ENCODE measurements at places on chromosomes 16 and 17.

GRCh38 chr16:26772503-26772902, 294.2 kb upstream of the C16orf82 start:
- DNase-seq = no peak

- DNase-seq = no peak
Measured at GRCh38 chr17:42182927-42183734, 2.1 kb downstream of the HCRT start.

GRCh38 chr17:36000732-36001109, 632 bp downstream of the CCL15 start:
- DNase-seq = no peak

DNA sequence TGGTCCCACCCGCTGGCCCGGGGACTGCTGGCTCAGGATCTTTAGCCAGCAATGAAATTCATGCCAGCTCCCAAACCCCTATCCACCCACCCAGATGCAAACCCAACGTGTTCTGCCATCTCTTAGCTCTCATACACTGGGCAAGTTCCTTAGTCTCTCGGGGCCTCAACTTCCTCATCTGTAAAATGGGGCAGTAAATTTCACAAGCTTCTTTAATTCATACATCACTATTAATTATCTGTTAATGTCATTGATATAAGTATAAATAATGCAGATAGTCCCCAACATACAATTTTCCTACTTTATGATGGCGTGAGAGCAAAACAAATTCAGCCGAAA, 398.7 kb downstream of the SOX9 start:
- DNase-seq = no peak

DNA sequence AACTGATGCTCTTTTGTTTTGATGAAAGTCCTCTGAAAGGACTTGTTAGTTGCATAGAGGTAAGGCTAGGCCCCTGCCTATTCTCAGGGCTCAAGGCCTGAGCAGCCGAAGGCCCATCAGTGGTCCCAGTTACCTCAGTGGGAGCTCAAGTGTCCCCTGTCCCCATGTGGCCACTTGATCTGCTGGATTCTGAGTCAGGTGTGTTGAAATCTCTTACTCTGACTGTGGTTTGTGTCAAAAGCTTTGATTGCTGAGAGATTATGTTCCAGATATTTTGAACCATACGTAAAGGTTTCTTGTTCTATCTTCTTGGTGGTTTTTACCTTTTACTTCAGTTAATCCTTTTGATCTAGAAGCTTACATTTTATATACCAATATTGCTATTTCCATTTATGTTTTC, 191.7 kb downstream of the LGALS9B start:
- DNase-seq = no peak

DNA sequence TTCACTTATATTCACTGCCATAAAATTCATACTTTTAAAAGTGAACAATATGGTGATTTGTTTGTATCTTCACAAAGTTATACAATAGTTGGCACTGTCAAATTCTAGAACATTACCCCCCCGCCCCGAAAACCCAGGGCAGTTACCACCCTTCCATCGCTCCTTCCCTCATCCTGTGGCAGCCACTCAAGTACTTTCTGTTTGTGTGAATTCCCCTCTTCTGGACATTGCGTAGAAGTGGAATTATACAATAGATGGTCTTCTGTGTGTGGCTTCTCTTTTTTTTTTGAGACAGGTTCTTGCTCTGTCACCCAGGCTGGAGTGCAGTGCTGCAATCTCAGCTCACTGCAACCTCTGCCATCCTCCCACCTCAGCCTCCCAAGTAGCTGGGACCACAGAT, 58.6 kb downstream of the SPECC1 start:
- DNase-seq = no peak

DNA sequence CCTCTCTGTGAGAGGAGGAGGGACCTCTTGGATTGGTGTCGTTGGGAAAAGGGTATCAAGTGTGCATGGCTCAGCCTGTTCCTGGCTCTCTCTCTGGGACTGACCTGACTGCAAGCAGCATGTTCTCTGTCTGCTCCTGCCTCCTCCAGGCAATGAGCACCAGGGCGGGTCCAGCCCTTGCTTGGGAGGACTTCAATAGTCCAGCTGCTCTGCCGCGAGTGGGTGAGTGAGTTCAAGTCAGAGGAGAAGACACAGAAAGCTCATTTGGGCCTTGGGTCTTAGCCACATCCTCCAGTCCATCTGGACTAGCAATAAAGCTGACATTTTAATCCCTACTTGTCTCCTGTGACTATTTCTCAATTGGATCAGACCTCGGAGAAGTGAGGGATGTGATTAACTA, 25.2 kb upstream of the TNS4 start:
- DNase-seq = no peak

- no peak for DNase-seq
Measured at GRCh38 chr17:19766016-19766415, 17.9 kb upstream of the ALDH3A1 start.

DNA sequence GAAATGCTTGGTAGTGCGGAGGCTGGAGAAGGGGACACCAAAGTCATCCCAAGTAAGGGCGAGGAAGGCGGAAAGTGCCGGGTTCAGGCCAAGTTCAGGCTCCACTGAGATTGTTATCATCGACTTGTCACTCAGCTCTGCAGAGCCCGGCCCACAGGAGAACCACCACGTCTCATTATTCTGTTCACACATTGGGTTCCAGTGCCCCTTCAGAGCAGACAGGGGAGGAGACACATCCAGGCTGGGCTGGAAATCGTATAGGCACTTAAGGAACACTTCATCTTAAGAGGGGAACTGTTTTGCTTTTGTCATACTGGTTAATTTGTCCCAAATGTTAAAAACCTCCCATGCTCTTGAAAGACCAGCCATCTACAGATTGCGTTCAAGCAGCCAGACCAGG, 118.3 kb upstream of the ADAMTS18 start:
- no peak for DNase-seq

GRCh38 chr17:8455665-8456209, 20.1 kb downstream of the NDEL1 start:
- no peak for DNase-seq

- no peak for DNase-seq
Measured at GRCh38 chr16:69083306-69083941, 22.0 kb upstream of the HAS3 start.

GRCh38 chr17:30229012-30229411, 6.5 kb downstream of the SLC6A4 start:
- no peak for DNase-seq

- DNase-seq = no peak
Measured at GRCh38 chr17:55433029-55433628, 11.5 kb upstream of the MMD start.

- no peak for DNase-seq
Measured at GRCh38 chr16:104928-105327, 26.9 kb downstream of the MPG start.

DNA sequence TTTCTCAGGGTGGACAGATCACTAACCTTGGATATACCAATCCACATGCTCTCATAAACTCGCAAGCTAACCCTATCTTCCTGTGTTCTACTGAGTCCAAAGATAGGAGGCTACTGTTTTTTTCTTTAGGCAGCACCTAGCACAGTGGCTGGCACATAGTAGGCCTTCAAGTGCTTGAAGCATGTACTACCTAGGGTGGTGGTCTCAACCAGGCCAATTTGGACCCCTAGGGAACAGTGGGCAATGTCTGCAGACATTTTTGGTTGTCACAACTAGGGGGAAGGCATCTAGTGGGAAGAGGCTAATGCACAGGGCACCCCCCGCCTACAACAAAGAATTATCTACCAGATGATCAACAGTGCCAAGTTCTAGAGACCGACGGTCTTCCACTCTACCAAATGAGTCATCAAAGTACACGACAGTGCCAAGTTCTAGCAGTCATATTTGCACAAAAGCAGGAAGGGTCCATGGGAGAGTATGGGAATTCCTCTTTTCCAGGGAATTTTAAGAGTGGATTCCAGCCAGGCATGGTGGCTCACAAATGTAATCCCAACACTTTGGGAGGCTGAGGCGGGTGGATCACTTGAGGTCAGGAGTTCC, 390.3 kb downstream of the SLC39A11 start:
- no peak for DNase-seq

DNA sequence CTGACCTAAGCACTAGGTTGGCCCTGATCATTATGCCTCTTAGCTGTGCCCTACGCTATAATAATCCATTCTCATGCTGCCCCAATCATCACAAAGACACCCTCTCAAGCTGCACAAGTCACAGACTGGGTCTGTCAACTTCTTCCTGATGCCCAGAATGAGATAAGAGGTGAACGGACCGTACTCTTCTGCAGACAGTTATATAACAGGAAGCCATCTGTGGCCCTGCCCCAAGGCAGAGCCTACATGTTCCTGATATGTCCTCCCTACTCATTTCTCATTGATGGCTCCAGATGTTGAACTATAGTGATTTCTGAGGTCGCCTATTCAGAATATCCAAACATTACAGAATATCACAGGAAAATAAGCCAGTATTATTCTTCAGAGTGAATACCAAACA, 471.6 kb upstream of the ERCC4 start:
- DNase-seq = no peak

- no peak for DNase-seq
Measured at GRCh38 chr16:50600582-50601283, 52.5 kb downstream of the NKD1 start.

GRCh38 chr16:56409195-56409594, 16.1 kb downstream of the AMFR start:
- DNase-seq = no peak

GRCh38 chr17:78791840-78792709, 10.0 kb upstream of the CYTH1 start:
- no peak for DNase-seq

DNA sequence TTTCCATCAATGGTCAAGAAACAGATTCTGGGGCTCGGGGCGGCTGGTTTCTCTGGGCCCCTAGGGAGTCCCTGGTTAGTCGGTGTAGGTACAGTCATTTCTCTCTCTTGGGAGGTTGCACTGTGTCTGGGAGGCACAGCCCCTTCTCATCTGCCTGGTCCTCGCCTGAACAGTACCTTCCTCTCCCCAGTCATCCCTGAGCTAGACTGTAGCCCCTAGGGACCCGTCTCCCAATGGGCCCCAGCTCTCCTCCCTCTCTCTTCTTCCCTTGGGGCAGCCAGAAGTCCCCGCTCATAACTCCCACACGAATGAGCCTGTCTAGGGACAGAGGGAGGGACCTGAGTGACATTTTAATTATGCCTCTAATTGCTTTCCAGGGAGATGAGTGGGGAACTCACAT, 20.2 kb upstream of the CPSF4L start:
- DNase-seq = no peak

GRCh38 chr16:66616592-66616991, 12.1 kb downstream of the CMTM3 start:
- no peak for DNase-seq

- DNase-seq = no peak
Measured at GRCh38 chr17:39738568-39738901, 797 bp downstream of the GRB7 start.

DNA sequence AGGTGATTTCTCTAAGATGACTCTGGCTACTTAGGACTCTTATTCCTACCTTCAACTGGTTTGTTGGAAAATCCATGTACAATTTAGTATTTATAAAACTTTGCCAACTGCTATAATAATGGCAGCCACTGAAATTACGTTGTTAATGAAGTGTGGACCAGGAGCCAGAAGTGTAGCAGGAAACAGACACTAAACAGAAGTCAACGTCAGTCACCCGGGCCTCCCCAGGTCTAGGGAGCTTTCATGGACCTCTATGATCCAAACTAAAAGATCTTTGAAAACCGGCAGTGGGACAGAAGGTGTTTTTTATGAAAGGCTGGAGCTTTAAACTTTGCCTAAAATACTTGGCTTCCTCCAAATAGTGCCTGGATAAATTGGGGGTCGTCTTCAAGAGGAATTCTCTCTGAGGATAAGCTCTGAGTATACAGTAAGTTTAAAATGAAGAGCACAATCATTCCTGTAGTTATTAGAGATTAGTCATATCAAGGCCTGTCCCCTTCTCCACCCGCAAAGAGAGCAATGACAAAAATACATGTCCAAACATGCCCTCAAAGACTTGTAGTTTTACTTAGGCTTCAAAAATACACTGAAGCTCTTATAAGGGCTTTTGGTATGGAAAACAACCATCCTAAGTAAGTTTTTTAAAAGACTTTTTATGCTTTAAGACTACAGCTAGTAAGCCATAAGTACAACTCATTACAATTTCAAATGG, 34.6 kb downstream of the DCUN1D3 start:
- no peak for DNase-seq

DNA sequence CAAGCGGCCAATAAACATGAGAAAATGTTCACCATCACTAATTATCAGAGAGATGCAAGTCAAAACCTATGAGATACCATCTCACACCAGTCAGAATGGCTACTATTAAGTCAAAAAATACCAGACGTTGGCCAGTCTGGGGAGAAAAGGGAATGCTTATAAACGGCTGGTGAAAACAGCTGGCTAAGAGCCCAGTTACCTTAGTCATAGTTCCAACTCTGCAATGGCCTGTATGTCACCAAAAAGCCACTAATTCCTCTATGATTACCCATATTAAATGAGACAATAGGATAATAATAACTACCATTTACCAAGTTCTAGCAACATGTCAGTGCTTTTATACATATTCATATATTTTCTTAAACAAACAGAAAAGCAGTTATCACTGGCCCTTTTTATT, 42.9 kb upstream of the CDRT4 start:
- DNase-seq = no peak

DNA sequence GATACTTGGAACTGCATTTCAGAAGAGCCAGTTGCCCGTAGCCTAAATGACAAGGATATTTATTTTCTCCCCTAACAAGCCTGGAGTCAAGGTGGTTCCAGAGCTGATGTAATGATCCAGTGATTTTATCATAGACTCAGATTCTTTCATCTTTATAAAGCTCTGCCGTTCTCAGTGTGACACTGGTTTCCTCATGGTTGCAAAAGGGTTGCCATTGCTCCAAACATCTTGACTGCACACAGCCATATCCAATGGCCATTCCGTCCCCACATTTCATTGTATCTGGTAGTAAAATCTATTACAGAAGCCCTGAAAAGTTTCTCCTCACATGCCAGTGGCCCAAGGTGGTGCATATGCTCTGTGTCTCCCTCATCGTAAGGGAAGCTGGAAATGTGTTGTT, 63.1 kb upstream of the SDK2 start:
- DNase-seq = no peak

GRCh38 chr17:76331083-76331482, 22.6 kb downstream of the PRPSAP1 start:
- no peak for DNase-seq

DNA sequence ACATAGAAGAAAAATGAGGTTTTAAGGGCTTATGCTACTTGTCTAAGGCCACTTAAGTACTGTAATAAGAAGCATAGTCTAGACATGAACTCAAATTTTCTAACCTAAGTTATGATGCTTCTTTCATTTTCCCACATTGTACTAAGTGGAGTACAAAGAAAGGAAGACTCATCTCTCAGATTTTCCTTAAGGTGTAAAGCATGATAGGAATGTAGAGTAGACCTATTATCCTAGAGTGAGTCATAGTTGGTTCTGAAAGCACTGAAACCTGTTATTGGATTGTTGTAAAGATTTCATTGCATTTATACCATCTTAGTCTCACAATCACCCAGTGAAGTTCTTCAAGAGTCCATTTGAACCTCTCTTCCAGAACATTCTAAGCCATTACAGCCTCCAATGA, 343.8 kb downstream of the TOX3 start:
- DNase-seq = no peak

Measured in activated CD8-positive, alpha-beta memory T cell treated with anti-CD3 and anti-CD28 coated beads for 1 hour (primary cell).